Stimulated activated CD4-positive, alpha-beta T cell treated with anti-CD3 and anti-CD28 coated beads, TNF-alpha, amount 100 ng/mL, for 1 hour (primary cell): ENCODE measurements at places on chromosomes 2 and 18.

DNA sequence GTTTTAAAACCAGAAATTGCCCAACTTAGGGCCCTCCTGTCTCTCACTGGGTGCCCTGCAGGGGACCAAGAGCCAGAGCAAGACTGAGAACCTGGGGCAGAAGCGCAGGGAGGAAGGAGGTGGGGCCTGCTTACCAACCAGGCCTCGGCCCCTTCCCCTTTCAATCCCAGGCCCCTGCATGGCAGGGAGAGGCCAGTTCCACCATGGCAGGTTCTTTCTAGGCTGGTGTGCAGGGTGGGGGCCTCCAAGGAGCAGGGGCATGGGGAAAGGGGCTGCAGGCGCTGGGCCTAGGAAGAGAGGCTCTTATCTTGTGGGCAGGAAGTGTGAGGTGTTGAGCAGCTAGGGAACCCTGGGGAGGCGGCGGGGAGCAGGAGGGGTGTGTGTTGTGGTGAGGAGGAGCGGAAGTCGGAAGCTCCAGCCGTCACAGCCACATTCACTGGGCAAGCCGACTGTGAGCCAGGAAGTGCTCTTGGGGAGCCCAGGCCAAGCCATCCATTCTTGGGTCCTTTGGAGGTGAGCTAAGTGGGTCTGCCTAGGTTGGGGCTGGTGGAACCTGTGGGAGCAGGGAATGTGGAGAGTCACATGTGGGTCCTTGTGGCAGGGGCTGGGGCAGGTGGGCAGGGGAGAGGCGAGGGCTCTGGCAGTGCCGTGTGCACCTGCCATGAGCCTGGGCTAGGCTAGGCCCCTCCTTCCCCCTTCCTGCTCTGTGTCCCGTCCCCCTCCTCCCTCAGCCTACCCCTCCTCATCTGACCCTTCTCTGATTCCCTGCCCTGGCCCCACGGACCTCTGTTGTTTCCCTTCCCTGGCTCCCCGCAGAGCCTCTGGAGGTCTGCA, at the start of gene PSD4:
Gene PSD4 (plus strand): TSS at position 430 of the 834 bp plus-strand sequence. CDS start 8,486 bp downstream, outside the sequence.
- DNase-seq = peak; percentile 70

DNA sequence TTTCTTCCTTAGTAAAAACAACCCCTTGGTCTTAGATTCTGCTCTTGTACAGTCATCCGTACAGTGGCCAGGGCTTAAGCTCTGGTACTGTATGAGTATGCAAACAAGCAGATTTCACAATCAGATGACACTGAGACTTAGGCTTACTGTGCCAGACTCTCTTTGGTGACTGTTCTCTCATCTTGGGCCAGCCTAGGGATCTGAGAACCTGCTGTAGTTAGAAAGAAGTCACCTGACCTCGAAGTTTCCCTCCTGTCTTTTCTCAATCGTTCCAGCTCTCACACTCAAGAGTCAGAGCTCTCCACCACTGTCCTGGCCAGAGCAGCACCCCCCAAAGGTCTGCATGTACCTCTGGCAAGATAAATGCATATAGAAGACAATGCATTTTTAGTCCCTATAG, 63.2 kb downstream of the ZEB2 start:
- no peak for DNase-seq

DNA sequence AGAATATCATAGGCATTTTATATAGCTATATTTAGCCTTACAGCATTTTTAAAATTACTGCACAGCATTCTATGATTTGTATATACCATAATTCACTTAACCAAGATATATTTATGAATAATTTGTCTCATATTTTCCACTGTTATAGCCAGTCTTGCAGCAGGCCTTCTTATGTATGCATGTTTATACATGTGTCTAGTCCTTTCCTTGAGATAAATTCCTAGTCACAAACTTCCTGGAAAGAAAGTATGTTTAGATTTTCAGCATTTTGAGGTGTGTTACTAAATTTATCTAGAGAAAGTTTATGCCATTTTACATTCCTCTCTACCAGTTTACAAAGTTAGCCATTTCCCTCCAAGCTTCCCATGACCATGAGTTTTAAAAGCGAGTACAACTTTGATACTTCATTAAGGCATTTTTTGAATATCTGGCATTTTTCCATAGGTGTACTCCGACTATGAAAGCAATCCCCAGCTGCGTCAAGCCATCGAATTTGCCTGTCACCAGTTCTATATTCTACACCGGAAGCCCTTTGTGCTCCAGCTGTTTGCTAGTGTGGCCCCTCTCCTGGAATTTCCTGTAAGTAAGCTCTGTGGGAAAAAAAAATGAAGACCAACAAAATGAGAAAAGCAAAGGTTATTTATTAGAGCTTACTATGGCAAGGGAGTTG, 59.4 kb upstream of the RPE start:
- DNase-seq = no peak

DNA sequence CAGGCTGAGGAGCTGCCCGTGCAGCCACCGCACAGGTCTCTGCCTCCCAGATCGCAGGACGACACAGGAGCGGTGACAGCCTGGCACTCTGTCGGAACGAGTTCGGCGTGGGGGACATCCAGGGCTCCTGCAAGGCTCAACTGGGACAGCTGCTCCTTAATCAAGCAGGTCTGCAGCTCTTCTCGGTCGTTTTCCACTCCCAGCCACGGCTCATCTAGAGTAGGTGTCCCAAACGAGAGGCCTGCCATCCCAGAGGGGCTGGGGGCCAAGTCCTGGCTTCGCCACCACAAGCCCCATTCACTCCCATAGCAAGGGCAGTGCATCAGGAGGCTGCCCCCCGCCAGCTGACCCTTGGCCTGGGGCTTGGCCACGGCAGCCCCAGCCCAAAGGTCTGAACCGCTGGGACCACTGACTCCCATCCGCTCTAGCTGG, 22.5 kb downstream of the PASK start:
- no peak for DNase-seq

DNA sequence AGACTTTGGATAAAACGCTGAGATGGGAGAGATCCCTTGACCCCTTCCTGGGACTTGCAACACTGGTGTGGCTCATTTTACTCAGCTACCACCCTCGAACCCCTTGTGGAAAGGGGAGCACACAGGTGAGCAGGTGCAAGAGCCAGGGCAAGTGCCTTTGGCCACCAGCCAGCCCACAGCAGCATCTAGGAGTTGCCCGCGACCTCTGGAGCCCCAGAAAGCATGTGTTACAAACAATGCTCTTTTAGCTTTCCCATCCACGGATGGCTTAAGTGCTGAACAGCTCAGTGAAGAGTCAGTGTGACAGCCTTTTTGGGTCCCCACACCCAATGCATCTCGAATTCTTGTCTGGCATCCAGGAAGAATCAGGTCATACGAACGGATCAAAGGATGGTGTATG, 197.8 kb downstream of the MEMO1 start:
- DNase-seq = no peak
